ENCODE measurements at places on chromosomes 1 and 21.

DNA sequence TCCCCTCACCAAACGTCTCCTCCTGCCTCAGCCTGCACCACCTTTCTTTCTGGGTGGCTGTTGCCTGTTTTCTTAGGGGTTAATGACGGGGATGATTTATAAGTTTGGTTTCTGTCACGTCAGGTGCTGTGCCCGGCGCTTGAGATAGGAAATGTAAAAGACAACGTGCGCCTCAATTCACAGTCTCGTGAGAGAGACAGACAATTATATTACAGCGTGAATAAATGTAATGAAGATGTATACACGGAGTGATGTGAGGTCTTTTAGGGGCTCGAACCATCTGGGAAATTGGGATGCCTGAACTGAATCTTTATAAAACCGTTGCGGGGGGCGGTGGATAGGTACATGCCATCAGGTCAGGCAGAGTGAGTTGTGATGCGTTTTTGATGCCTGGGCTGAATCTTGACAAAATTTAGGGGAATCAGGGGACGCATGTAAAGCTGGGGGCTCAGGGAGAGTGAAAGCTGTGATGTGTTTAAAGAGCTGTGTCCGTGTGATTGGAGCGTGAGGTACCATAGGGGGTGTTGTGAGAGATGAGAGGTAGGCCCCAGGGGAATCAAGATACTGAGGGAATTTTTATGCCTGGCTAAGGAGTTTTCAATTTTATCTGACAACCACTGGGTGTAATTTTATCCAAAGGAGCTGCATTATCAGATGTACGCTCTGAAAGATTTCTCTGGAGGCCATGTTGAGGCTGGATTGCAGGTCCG is 831 bp downstream of the TIPRL start:
- no peak for DNase-seq

DNA sequence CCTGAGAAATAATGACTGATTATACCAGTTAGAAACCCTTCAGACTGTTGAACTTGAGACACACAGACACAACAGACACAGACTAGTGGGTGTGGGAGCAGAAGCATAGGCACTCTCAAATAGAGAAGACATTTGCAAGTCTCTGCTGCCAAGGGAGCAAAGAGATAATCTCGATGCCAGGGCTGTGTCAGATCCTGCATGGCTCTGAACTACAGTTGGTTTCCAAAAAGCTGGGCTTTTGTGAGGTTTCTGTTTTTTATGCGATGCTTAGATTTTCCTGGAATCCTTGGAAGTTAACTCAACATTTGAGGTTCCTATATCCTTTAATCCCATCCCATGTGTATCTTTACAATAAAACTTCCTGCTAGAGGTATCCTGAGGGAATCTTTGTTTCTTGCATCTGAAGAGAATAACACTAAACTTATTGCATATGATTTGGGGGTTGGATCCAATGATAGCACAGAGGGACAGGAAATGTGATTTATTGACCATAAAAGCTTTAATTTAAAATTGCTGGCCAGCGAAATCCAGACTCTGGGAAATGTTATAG is 236.4 kb downstream of the SPATA17 start:
- DNase-seq, result no peak

DNA sequence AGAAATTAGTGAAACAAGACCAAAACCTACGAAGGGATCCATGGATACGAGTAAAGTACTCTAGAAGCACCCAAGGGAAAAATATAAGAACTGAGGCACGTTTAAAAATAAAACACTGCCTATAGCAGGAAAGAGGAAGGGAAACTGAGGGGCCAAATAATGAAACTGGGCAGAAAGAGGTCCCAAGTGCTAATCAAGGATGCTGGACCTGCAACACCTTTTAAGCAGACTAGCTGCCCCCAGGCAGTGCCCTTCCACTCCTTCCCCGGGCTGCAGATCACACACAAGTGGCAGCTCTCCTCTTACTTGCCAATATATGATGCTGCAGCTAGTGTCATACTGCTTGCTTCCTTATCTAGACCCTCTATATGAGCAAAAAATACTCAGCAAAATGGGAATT is 7.6 kb upstream of the OTUD7B start:
- DNase-seq, result no peak

GRCh38 chr1:9115351-9116205 is 13.3 kb downstream of the GPR157 start:
- no peak for DNase-seq

DNA sequence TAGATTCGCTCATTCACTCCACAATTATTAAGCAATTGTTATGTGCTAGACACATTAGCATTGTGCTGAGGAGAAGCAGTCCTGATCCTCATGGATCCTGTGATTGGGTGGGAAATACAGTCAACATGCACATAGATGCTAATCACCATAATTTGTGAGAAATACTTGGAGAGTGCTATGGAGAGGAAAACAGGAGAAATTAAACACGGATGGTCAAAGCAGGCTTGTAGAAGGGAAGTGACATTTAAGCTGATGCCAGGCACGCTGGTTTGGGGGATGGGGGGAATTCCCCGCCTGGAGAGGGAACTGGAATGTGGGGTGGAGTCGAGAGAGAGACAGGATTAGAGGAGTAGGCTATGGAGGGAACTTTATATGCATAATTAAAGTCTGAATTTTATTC is 52.2 kb upstream of the L1TD1 start:
- DNase-seq, result no peak

DNA sequence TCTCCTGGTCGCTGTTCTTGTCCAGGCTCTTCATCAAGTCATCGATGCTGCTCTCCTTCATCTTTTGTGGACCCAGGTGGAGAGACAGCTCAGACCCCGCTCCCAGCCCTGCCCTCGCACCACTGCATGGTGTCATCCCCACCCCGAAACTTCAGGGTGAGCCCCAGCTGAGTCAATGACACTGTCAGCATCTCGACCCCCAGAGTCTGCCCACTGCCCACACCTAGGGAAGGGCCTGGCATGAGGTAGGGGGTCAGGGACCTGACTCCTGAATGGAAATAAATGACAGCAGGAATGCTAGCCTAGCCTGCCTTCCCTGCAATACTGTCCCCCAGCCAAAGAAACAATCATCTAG is 1.6 kb upstream of the S100A6 start:
- DNase-seq, result no peak

GRCh38 chr1:244322791-244323521 is 128.8 kb downstream of the ADSS2 start:
- DNase-seq, result no peak

DNA sequence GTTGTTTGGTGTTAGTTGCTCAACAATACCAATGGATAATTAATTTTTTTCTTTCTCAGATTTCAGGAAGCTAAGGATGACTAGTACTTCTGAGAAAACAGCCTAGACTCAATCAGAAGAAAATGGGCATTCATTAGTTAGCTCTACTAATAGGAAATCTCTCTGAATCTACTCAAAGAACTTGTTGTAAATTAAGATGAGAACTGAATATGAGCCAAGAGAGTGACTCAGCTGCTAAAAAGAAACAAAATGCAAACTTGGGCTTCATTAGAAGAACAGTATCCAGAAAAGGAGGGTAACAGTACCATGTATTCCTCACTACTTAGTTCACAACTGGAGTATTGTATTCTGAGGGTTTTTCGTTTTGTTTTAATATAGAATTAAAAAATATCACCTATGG is 12.5 kb downstream of the FOXJ3 start:
- no peak for DNase-seq

GRCh38 chr1:89640440-89640839 is 7.5 kb downstream of the LRRC8C start:
- no peak for DNase-seq

DNA sequence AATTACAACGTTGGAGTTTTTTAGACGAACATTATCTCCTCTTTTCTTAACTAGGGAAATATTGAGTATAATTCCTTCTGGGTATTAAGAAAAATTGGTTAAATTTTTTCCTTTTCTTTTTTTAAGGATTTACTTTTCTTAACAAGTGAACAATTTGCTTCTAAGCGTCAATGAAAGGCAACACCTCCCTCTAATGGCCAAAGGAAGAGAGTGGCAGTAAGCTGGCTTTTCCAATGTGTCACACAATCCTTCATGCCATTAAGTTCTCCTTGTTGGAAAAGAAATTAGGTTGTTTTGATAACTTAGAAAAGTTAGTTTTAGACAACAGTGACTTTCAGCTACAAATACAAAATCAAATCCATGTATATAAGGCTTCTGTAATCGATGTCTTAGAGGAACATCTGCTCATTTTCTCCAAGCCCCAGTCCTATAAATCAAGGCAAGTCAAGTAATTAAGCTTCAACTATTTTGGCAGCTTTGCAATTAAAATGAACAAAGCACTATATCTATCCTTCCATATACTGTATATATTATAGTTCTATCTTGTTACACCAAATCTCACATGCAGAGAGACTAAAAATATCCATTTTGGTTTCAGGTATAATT is 62.8 kb downstream of the EDEM3 start:
- DNase-seq, result no peak

DNA sequence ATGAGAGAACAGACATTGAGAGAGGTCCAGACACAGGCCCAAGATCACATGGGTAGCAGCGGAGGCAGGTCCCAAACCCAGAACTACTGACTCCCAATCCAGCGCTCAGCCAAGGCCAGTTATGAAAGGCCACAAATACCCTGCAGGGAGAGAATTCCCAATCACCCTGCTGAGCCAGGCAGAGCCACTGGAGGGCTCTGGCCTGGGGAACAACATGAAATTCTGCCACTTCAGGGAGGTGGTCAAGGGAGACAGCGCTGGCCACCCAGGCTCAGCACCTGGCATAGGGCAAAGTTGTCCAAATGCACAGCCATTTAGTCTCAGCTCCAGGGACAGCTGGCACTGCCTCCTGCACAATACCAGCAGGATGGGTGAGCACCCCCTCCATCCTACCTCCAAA is 27.5 kb downstream of the SLC9A1 start:
- no peak for DNase-seq

DNA sequence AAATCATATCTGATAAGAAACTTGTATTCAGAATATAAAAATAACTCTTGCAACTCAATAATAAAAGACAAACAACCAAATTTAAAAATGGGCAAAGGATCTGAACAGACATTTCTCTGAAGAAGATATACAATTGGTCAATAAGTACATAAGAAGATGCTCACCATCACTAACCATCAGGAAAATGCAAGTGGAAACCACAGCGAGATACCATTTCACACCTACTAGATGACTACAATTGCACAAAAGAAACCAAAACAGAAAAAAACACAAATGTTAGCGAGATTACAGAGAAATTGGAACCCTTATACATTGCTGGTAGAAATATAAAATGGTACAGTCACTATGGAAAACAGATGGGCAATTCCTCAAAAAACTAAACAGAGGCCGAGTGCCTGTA is 11.5 kb upstream of the ZNF683 start:
- no peak for DNase-seq

- no peak for DNase-seq
Measured at GRCh38 chr1:101977266-101977665, 19.5 kb downstream of the OLFM3 start.

GRCh38 chr21:44436111-44436611 is 19.1 kb upstream of the LRRC3 start:
- no peak for DNase-seq

- DNase-seq, result no peak
Measured at GRCh38 chr1:65998763-65999583, 206.3 kb downstream of the PDE4B start.

- DNase-seq, result no peak
Measured at GRCh38 chr1:109783436-109783835, 19.7 kb upstream of the EPS8L3 start.
